ENCODE measurements at places on chromosomes 2 and 18.

DNA sequence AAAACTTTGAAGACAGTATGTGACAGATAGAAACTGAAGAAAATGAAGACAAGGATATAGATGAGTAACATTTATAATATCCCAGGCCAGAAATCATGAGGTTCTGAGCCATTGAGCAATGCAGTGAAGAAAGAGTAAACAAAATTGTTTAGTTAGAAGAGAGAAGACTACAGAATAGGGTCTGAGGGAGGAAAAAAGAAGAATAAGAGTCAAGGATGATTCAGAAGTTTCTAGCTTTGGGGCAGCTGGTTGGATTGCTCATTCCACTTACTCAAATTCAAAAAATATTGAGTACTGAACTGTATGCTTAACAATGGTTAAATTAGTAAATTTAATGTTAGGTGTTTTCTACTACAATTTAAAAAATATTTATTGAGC lies 155.0 kb upstream of the OTX1 start:
- DNase-seq = no peak

DNA sequence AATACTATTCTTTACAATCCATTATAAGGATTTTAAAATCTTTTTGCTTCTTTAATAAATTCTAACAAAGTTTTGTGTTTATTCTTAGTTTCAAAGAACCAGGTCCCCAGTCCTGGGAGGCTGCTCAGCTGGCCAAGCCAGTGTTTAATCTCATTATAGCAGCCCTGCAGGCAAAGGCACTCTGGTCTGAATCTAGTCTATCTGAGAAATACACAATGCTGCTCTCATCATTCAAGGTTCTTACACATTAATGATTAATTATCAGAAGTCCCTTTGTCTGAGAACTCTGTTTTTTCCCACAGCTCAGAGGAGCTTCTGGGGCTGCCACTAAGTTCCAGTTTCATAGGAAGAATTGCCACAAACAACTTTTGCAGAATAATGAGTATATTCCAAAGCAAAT lies 27.7 kb downstream of the KCTD18 start:
- no peak for DNase-seq

- no peak for DNase-seq
Measured at GRCh38 chr18:57352271-57352701, at the start of gene ST8SIA3. TSS of gene ST8SIA3 (plus strand) at chr18:57352557. CDS start at chr18:57352847, 290 bp downstream.

DNA sequence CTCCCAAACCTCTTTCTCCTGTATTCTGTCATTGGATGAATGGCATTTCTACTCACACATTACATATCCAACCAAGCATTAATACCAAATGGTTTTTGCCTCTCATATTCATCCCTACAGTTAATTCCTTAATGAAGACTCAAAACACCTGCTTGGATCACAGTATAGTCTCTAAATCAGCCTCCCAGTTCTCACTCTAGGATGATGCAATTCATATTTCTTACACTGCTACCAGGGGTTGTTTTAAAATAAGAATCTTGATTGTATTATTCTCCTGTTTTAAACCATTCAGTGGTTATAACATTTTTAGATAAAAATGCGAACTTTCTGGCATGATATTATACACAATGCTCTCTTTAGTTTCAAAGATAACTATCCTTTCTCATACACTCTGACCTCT lies 281.4 kb upstream of the ZEB2 start:
- no peak for DNase-seq

DNA sequence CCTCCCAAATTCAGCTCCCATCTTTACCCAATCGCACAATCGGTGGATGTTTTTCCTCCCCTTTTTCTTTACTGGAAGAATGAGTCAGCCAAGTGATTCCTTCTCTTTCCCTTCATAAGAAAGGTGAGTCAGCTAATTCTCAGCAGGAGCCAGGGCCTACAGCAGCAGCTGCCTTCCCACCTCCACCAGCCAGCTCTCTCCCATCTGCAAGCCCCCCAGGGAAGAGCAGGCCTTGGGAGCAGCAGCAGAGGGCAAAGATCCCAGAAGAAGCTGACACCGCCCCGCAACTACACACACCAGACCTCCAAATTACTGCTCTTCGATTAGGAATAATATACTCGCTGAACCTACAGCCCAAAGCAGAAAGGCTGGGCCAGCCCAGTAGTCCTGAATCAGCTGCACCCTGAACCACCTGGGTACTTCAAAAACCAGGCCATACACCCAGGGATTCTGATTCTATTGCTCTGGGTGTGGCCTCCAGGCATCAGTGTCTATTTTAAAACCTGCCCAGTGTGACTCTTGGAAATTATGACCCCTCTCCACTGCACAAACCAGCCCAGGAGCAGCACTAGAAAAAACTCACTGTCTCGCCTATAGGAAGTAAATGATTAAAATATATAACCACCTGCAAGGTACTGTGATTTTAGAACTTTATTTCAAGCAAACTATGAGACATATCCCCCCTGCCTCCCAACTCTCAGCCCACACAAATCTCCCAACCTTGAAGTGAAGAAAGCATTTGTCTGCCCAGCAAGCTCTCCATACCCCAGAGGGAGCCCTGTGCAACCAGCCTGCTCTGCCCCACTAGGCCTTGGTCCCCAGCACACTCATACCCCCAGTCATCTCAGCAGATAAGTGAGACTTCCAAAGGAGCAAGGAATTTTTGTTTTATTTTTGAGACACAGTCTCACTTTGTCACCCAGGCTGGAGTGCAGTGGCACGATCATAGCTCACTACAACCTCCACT lies 7.3 kb downstream of the SFXN5 start:
- no peak for DNase-seq
